ENCODE measurements at places on chromosomes 7 and 10.

GRCh38 chr10:35674843-35675242 lies 32.7 kb upstream of the FZD8 start:
- no peak for DNase-seq

DNA sequence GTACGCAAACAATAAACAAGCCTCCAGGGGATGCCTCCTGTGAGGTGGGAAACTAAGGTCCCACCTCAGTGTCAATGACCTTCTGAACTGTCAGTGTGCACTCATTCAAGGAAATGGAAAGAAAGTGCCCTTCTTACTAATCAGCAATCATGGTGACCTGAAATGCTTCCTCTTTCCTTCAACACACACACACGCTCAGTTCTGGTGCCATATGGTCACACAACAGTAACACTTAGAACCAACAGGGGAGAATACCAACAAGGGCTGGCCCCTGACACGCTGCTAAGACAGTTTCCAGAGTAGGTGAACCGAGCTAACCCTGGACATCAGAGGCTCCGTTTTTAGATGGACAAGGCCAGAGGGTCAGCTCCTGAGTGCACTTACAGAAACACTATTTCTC lies 42.1 kb upstream of the EFCAB10 start:
- no peak for DNase-seq

GRCh38 chr10:14235566-14236195 lies 95.0 kb downstream of the FRMD4A start:
- no peak for DNase-seq

GRCh38 chr7:23419845-23420244 lies 50.4 kb downstream of the IGF2BP3 start:
- DNase-seq = no peak

DNA sequence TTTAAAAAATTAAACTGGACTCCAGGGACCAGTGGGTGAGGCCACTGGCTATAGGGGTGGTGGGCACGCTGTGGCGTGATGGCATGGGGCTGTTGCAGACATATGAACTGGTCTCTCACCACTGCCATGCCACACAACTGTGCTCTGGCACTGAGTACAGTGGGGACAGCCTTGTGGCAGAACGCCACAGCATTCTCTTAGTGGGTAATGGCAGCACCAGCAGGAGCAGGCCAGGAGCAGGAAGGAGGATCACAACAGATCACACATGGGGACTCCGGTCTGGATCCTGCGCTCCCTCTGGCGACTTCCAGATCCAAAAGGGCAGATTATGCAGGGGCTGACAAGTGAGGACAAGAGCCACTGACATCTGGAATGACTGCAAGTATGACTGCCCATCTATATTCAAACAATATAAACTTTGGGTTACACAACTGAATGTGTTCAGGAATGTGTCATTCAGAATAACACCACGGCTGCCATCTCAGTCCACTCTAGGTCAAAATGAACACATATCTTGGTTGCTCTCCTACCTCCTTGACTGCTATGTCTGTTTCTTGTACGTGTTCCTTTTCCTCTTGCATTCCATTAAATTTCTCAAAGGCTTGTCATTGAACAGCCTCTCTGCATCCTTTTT lies 176.0 kb downstream of the KMT2E start:
- DNase-seq = no peak

- DNase-seq = no peak
Observed at GRCh38 chr10:6200440-6200733, 2.3 kb upstream of the PFKFB3 start.

GRCh38 chr10:33616956-33617355 lies 282.5 kb upstream of the NRP1 start:
- DNase-seq = no peak

GRCh38 chr10:108852211-108852610 lies 1071.1 kb downstream of the XPNPEP1 start:
- no peak for DNase-seq

DNA sequence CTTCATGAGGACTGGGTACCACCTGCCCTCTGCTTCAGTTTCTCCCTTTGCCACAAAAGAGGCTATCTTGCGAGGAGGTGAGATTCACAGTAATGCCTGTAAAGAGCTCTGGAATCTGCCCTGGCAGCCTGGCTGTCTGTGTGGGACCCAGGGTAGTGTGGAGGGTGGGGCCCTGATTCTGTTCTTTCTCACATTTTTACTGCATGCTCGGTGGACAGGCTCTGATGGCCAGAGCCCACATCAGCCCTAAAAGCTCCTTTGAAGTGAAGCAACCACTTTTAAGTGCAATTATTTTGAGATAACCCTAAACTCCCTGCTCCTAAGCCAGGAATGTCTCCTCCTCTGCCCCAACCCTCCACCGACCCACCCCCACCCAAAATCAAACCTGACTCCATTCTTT lies 92.1 kb upstream of the PODXL start:
- no peak for DNase-seq

- DNase-seq = no peak
Observed at GRCh38 chr7:66698652-66699205, 41.8 kb upstream of the RABGEF1 start.

DNA sequence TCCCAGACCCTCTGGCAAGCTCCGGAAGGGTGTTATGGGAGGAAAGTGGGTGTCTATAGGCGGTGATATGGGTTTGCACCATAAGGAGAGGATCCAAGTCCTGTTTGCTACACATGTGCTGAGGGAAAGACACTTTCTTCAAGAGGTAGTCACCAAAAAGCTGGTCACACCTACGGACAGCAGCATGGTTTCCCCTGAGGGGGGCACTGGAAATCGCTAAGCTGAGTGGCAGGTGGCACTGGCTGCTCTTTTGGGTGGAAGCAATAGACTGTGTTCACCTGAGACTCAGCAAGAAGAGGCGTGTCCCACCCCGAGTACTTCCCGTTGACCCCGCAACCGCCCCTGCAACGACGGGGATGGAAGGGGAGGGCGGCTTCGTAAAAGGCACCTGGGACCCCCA lies 1.8 kb upstream of the FOXI2 start:
- no peak for DNase-seq

DNA sequence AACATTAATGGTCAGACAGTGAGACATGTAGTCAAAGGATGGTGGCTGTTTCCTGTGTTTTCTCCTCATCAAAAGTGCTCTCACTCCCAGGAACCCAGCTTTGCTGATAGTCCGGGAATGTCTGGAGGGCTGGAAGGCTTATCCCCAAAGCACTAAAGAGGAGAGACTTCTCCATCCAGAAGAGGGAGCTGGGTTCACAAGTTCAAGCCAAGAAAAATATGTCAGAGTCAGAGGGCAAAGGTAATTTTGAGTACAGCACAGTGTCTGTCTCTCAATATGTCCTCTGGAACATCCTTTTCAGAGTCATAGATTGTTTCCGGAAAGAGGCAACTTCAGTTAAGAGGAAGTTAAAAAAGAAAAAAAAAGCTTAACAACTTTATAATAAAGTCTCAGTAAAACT lies 281.5 kb upstream of the PHYHIPL start:
- peak; percentile 22 for DNase-seq

- DNase-seq = no peak
Observed at GRCh38 chr7:36904802-36905201, 180.5 kb upstream of the AOAH start.

- DNase-seq = no peak
Observed at GRCh38 chr7:134014935-134015334, 112.2 kb upstream of the LRGUK start.

- no peak for DNase-seq
Observed at GRCh38 chr7:131844369-131844768, 287.9 kb upstream of the PODXL start.

GRCh38 chr10:11144626-11145494 lies 127.2 kb downstream of the CELF2 start:
- DNase-seq = no peak

DNA sequence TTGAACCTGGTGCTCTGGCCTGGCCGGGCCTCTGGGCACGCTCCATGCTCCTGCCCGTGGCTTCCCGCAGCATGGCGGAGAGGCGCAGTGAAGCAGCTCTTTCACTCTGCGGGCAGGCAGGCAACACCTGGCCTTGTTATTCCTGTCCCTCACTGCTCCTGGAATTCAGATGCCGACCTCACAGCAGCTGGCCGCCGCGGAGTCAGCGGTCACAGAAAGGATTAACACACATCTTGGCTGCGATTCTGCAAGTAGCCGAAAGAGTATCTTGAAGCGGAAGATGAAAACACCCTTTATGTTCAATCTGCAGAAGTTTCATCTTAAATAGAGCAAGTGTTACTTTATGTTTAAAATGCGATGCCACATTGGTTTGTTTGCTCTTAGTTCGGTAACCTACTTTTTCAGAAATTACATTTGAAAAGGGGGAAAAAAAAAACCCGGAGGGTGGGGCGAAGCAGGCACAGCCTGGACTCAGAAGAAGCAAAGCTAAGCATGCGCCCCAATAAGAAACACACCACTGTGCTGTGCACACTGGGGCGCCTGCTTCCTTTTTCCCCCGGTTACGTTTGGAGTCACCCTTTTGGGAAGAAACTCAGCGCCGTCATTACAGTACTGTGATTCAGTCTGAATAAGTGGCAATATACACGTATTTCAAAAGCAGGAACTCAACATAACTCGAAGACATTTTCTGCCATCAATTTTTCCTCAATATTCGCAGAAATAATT lies 42.3 kb downstream of the BRI3 start:
- DNase-seq = no peak

- DNase-seq = no peak
Observed at GRCh38 chr10:121532292-121532864, 65.9 kb downstream of the FGFR2 start.

GRCh38 chr7:1531263-1531978 lies 919 bp downstream of the MAFK start:
- DNase-seq = peak; percentile 61

DNA sequence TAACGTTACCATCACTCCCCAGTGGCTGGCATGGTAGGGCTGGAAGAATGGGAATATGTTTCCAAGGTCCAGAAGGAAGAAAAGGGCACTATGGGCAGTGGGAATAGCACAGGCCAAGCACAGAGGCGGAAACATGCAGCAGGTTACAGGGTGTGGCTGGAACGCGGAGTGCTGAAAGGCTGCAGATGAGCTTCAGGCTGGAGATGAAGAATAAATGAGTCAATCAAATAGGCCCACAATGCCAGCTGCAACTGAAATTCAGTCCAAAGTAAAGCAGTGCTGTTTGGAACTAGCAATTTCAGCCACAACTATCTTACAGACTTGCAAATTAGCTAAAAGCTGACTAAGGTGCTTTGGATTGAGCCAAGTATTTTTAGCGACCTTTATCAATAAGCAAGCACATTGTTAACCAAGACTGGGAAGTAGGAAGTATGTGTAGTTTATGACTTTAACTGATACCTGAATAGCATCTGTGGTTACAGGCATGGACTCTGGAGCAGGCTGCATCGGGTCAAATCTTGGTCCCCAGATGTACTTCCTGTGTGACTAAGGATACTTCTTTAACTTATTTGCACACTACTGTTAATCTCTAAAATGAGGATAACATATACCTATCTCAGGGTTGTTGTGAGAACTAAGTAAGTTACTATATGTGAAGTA lies 77.5 kb upstream of the CTTNBP2 start:
- no peak for DNase-seq

- no peak for DNase-seq
Observed at GRCh38 chr10:131973160-131973951, 8.4 kb downstream of the BNIP3 start.

DNA sequence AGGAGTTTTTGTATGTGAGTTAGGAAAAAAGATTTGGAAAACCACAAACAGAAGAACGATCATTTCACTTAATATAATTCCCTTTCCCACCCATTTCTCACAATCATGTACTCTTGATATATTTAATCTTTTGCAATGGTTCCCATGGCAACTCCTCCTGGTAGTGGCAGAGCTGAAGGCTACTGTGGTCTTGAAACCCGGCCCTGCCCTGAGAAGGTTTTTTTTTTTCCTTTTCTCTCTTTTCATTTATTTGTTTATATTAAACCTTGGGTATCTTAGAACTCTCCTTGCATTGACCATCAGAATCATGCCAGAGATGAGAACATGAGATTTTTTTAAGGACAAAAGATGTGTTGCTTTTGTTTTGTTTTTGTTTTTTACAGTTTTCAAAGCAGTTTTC lies 566.1 kb upstream of the NRP1 start:
- no peak for DNase-seq

DNA sequence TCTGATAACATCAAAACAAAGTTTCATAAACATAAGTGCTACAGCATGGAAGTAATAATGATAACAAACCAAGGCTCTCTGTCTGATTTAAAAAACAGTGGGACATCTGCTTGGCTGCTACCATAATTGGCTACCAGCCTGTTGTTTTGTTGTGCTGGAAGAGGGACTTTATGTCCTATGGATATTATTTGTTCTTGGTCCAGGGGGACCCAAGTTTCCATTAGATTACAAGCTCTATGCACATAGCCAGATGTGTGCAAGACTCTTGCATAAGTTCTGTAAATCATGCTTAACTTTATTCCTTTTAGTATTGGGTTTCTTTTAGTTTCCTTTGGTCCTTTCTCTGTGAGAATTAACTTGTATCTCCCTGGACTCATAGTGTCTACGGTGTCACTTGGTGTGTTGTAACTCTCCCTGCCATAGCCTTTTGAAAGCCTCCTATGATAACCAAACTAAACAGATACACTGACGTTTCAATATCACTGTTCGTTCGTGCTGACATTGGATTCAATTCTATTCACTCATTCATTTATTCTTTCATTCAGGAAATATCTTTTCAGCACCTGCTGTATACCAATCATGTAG lies 41.4 kb upstream of the CD36 start:
- no peak for DNase-seq

DNA sequence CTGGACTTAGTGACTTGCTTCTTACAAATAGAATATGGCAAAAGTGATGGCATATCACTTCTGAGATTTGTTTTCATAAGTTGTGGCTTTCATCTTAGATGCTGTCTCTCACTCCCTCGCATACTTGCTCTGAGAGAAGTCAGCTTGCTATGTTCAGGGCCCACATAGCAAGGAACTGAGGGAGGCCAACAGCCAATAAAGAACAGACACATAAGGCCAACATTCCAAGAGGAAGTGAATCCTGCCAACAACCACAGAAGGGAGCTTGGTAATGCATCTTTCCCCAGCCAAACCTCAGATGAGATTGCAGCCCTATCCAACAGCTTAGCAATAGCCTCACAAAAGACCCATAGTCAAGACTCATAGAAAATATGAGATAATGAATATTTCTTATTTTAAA lies 39.2 kb upstream of the DMTF1 start:
- DNase-seq = no peak

GRCh38 chr10:101258179-101258885 lies 29.1 kb upstream of the LBX1 start:
- DNase-seq = peak; percentile 27

- DNase-seq = no peak
Observed at GRCh38 chr7:81949306-81949705, 179.5 kb upstream of the HGF start.

DNA sequence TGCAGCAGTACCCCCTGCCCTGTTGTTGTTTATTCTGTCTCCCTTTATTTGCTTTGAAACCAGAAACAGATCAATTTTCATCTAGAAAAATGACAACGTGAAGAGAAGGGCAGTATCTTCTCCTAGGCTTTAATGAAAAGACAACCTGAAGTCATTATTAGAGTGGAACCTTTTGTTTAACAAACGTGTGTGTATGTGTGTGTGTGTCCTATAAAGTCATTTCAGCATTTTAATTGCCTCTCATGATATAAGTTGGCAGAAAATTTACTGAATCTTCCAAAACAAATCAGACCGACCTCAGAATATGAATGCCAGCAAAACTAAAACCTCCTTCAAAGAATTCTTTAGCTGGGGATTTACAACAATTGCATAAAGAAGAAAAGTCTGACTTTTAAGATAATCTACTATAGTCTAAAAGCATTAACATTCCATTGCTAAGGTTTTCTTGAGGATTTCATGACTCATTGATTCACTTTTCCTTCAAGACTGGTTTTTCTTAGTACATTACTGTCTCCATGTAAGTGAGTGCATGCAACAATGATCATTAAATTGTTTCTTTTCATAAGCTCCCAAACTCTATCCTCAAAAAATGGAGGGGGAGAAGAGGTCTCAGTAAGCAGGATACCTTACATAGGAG lies 3.2 kb downstream of the GLI3 start:
- DNase-seq = no peak

- no peak for DNase-seq
Observed at GRCh38 chr7:128849804-128850490, 12.7 kb upstream of the ATP6V1F start.
